ENCODE measurements at places on chromosomes 11 and 22.
A peak's percentile ranks its signal among the peaks of the same experiment; 100 is the strongest.

GRCh38 chr11:45280449-45280848, 5.7 kb downstream of the SYT13 start:
- DNase-seq: no peak

DNA sequence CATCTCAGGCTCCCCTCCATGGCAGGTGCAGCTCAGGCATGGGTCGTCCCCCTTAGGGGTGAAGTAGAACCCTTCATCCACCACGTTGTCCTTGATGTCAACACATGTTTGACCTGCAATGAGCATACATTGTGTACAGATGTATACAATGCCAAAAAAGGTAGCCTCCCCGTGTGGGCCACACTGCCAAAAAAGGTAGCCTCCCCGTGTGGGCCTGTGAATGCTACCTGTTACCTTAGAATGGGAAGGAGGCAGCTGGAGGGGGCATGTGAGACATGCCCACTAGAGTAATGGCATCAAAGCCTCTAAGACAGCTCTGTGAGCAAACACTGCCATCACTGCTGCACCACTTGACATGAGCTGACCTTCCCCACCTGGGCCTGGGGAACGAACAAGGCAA, 73.7 kb downstream of the DGCR2 start:
- no peak for DNase-seq

DNA sequence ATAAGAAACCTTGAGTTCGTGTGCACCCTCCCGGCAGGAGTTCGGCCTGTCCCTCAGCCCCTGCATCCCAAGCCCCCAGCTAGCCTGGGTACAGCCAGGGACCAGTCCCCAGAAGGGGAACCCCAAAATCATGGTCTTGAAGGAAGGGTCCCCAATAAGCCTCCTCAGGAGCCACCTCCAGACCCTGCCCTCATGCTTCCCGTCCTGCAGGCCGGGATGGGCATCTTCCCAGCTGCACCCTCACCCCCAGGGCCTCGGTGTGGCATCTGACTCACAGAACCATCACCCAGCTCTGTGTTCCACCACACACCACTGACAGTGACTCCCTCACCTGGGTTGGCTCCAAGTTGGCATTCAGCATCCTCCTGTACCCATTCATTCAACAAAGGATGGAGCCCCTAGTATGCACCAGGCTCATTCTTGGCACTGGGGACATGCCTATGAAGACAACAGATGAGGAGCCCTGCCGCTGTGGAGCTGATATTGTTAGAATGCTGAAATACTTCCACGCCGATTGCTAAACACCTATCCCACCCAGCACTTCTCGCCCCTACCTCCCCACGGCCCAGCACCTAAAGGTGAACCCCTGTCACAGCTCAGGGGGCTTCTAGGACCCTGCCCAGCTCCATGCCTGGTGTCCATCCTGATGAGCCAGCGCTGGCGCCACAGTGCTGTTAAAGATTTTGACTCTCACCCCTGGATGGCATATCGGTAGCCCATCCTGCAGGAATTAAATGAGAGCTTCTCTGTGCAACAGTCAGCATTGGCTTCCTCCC, 77.8 kb downstream of the BUD13 start:
- no peak for DNase-seq

DNA sequence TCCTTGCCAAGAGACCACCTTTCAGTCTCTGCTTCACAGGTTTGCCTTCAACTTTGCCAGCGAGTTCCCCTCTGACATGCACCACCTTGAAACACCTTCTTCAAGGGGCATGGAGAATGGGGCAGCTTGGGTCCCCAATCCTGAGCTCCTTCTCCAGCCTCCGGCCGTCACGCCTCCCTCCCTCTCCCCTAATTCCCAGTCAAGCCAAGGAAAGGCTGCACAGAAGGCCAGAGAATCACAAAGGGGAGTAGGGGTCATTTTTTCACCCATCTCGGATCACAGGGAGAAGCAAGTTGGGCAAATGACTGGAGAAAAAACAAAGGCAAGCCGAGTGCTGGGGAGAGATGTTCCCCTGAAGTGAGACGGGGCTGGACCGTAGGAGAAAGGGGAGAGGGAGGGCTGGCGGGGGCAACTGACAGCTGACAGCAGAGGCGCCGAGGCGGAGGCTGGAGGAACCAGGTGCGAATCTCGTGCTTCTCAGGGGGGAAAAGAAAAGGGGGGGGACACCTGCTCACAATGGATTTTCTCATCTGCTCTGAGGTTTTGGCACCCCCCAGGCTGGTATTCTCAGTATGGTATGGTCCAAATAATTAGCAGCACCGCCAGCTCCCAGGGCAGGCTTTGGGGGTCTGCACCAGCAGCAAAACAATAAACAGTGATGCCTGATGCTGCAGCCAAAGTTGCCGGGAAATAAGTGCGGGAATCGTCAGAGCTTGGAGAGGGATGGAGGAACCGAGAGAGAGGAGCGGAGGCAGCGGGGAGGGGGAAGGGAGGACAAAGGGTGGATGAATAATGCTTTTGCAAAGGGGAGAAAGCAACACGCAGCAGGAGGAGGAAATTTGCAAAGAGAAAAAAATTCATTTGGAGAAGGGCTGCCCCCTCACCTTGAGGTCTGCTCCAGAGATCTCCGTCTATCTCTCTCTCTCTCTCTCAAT, 644 bp downstream of the YPEL4 start:
- no peak for DNase-seq

GRCh38 chr11:126214441-126214840, 2.9 kb downstream of the FAM118B start:
- DNase-seq: no peak

GRCh38 chr11:112388496-112388895, 127.8 kb upstream of the PLET1 start:
- no peak for DNase-seq

DNA sequence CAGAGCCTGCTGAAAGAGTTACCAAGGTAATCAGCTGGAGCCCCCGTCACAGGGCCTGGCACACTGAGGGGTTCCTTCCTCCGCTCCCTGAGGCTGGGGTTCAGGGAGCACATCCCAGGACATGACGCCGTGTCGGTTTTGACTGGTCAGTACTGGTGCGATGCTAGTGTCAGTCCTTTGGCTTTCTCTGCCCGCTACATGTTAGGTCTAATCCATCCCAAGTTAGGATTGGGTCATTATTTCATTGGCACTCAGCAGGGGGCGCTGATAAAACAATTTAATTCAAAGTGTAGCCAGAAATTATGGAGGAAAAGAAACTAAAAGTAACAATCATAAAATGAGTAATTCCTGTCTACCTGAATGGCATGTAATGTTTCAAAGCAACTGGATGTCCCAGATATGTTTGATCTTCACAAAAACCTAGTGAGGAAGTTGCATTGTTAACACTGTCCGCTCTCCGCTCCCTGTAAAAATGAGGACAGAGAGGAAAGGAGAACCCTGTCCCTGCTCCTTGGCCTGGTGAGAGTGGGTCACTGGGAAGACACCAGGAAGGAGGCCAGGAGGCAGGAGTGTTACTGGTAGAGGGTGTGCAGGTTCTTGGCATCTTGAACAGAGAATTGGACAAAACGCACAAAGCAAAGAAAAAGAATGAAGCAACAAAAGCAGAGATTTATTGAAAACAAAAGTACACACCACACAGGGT, 27.1 kb downstream of the TSKU start:
- DNase-seq: no peak

- DNase-seq: peak; percentile 9
These were observed 197.2 kb upstream of the ANO3 start for GRCh38 chr11:26134481-26135355.

DNA sequence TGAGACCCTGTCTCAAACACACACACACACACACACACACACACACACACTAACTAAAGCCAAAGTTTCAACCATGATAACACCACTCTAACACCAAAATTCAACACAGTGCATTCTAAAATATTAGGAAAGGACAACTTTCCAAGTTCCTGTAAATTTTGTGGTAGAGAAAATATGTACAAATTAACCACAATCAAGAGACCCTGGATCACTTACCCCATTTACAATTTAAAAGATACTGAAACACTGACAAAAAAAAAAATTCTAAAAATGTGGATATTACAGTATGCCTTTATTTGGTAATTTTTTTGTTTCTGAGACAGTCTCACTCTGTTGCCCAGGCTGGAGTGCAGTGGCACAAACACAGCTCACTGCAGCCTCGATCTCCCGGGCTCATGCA, 9.7 kb downstream of the MRTFA start:
- DNase-seq: no peak

GRCh38 chr11:976431-977160, 50.9 kb downstream of the AP2A2 start:
- DNase-seq: no peak

- no peak for DNase-seq
These were observed 2.1 kb upstream of the KIAA0930 start for GRCh38 chr22:45242778-45243191.

GRCh38 chr11:35907648-35908431, 36.0 kb upstream of the LDLRAD3 start:
- DNase-seq: no peak

DNA sequence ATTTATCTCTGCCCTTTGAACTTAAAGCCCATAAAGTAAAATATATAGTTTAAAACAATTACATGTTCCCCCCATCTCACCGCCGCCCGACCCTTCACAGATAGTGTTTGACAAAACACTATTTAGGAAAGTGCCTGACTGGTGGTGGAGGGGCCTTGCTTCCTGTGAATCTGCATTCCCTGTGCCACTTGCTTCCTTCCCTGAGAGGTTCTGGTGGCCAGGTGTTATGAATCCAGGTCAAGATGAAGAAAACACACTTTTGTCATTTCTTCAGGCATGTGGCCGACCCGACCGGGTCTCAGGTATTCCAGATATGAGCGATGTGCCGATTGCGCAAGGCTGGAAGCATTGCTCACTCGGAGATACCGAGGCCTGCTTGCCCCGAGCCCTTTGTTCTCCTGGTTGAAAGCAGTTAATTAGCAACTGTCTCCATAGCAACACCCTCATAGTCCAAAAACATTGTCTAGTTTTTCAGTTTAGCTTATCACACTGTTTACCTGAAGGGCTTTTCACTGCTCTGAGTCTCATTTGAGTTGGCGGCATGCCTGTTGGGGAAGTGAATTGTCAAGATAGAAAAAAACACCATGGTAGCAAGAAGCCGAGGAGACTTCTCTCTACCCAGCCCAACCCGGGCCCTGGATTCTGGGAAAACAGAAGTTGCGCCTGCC, 128.3 kb downstream of the TEAD1 start:
- peak; percentile 71 for DNase-seq

- DNase-seq: peak; percentile 21
These were observed 3.6 kb upstream of the OR8B3 start for GRCh38 chr11:124402326-124402922.

- DNase-seq: no peak
These were observed 92.9 kb upstream of the SLC22A12 start for GRCh38 chr11:64498136-64498535.

DNA sequence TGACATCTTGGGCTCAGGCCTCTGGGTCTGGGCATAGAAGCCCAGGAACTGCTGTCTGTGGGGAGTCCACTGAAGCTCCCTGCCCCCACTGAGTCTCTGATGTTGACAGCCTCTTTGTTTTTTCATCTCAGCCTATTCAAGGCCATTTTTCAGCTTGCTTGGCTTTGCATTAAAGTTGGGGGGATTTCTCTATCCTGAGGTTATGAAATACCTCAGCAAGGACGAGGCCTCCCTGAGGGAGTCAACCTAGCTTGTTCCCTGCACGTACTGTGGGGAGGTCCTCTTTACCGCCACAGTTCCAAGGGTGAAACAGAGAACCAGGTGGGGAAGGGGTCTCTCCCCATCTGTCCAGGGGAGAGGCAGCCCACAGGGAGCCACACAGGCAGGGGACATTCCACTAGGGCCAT, 8.4 kb downstream of the KCNQ1OT1 start:
- DNase-seq: no peak

GRCh38 chr11:20973940-20974559, 304.7 kb downstream of the NELL1 start:
- DNase-seq: no peak

DNA sequence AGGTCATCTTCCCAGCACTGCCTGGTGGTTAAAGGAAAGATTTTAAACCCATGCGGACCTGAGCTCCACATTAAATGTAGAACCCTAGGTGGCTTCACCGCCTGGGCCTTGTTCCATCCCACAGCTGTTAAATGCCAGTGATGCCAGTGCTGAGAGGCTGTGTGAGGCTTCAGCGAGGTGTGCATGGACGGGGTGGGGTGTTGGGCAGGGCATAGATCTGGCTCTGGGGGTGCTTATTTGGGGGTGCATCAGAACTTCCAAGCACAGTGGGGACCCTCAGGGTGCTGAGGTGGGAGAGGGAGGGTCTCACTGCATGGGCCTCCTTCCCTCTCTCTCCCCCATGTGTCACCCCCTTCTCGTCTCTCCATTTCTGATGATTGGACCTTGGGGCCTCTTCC, 90.1 kb upstream of the B3GAT1 start:
- no peak for DNase-seq

- no peak for DNase-seq
These were observed 102.7 kb upstream of the SEZ6L start for GRCh38 chr22:26066534-26066933.

- peak; percentile 64 for DNase-seq
These were observed 84.4 kb upstream of the SEPTIN5 start for GRCh38 chr22:19629720-19630419.

GRCh38 chr11:114396916-114397315, 3.4 kb downstream of the C11orf71 start:
- DNase-seq: no peak

DNA sequence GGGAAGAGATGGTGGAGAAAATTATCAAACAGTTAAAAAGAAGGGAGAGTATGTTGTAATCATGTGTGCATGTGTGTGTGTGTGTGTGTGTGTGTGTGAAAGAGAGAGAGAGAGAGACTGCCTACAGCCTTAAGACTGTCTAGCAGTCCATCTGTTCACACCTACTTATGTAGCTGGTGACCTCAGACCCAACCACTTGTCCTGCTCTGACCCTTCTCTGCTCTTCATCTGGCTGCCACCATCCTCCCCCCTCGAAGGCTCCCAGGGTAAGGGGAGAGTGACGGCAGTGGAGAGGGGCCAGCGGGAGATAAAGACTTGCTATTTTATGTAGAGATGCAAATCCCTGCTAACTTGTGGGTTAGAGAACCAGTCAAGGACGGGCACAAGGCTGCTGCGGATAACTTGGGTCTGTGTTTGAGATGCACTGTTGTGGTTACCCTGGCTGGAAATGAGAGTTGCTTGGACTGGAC, 24.9 kb upstream of the GRAMD1B start:
- DNase-seq: no peak

DNA sequence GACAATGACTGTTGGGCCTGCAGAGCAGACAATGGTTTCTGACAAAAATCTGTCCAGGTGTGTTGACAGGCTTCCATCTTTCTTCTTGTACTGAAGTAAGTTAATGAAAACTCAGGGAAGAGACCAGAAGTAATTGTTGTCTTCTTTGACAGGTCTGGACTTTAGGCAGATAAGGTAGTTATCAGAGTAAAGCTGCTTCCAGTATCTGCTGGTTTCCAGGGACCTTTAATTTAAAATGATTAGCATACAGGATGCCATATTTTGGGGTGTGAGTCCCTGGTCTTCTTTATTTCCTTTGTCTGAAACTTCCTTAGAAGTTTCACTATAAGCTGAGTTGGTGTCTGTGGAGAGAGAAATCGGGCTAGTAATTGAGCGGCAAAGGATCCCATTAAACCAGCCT, 1.4 kb downstream of the TMX2 start:
- no peak for DNase-seq

- DNase-seq: no peak
These were observed 6.4 kb upstream of the CCDC88B start for GRCh38 chr11:64333556-64333955.

GRCh38 chr11:2210366-2211112, 38.9 kb upstream of the TH start:
- DNase-seq: no peak

GRCh38 chr11:1238767-1239595, 16.1 kb downstream of the MUC5B start:
- peak; percentile 28 for DNase-seq
